SK-MEL-5 (cell line): ENCODE measurements at places on chromosomes 3 and 15.

- DNase-seq = no peak
Observed at GRCh38 chr3:94171954-94172353, 109.1 kb downstream of the NSUN3 start.

DNA sequence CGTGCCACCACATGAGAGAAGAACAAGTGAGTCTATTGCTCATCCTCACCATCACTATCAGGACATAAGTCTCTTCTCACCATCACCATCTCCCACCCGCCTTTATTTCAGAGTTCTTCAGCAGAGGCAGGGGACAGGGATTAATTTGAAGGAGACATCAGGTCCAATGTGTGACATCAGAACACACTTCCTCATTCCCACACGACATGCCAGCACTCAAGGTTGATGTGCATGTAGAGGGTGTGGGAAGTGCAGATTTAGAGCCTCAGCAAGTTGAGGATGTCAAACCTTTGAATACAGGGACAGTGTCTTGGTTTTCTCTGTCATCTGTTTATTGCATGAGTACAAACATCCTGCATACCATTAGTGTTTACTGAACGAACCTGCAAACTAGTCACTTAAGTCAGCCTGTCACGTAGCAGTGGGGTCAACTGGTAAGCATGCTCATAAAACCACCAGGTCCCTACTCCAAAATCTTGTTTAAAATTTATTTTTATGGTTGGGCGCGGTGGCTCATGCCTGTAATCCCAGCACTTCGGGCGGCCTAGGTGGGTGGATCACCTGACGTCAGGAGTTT lies 104.4 kb downstream of the MYLK start:
- no peak for DNase-seq

DNA sequence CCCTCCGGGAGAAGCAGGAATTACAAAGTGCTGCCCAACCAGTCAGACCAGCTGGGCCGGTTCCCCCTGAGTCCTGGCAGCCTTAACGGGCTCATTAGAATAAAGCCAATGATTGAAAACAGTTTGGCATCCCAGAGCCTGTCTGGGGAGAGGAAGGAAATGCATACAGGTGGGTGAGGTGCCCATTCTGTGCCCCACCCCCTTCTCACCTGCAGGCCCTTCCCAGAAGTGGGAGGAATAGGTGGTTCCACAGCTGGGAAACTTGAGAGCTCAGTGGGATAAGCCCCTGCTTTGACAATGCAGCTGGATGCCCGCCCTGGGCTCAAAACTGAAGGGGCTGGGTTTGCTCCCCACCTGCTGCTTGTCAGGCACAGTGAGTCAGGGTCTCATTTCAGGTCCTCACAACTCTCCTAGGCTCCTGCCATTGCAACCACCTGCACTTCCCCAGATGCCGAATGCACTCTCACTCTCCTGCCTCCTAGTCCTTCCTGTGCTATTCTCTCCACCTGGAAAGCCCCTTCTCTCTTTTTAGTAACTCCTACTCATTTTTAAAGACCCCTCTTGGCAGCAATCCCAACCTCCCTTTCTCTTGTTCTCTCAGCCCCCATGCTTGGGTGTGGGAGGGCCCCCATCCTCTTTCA lies 5.5 kb upstream of the BUB1B start:
- no peak for DNase-seq

GRCh38 chr3:15325228-15325627 lies 7.2 kb downstream of the SH3BP5 start:
- peak; percentile 33 for DNase-seq

DNA sequence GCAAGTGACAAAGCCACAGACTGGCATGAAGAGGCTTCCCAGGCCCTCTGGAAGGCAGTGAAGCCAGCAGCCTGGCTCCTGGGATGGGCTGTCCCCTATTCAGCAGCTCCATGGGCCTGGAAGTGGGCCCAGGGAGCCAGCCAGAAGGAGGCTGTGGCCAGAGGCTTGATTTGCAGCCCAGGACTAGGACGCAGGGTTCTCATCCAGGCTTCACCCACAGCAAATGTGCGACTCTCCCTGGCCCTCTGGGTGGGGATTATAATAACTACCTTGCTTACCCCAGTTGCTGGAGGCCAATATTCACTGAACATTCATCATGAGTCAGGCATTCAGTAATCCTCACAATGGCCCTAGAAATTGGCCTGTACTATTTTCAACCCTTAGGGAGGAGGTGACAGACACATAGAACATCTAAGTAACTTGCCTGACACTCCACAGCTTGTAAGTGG lies 24.6 kb upstream of the SRP14 start:
- DNase-seq = no peak

DNA sequence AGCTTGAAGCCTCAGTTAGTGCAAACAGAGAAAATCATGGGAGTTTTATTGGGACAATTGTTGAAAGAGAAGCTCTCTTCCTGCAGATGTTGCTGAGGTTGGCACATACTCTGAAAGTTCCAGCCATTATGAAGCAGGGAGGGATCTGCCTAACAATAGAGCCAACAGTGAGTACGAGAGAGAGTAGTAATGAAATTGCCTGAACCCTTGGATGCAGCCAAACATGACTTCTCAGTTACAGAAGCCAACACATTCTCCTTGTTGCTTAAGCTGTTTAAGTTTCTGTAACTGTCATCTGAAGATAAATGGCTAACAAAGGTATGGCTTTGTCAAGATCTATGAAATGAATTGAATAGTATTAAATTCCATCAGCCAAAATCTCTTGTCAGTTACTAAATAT lies 211.0 kb upstream of the TTC14 start:
- no peak for DNase-seq

GRCh38 chr15:28936081-28936480 lies 50.3 kb downstream of the APBA2 start:
- DNase-seq = no peak

DNA sequence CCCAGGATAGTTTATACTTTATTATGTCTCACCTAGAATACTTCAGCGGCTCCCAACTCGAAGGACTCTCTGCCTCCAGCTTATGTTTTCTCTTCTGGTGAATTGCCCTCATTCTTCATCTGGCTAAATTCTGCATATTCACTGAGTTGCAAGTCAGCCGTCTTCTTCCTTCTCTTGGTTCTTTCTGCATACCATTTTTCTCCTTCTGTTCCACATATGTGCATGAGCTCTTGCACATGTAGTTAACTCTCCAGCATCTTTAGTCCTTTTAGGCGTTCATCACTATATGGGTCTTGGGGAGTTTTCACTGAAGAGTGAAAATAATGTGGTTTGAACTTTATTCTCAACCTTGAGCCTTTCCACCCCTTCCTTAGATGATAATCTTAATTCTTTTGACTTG lies 70.1 kb downstream of the AP4E1 start:
- no peak for DNase-seq

GRCh38 chr3:79285380-79285779 lies 482.4 kb downstream of the ROBO1 start:
- DNase-seq = no peak

GRCh38 chr3:42657675-42658074 lies 4.2 kb downstream of the ZBTB47 start:
- DNase-seq = no peak

DNA sequence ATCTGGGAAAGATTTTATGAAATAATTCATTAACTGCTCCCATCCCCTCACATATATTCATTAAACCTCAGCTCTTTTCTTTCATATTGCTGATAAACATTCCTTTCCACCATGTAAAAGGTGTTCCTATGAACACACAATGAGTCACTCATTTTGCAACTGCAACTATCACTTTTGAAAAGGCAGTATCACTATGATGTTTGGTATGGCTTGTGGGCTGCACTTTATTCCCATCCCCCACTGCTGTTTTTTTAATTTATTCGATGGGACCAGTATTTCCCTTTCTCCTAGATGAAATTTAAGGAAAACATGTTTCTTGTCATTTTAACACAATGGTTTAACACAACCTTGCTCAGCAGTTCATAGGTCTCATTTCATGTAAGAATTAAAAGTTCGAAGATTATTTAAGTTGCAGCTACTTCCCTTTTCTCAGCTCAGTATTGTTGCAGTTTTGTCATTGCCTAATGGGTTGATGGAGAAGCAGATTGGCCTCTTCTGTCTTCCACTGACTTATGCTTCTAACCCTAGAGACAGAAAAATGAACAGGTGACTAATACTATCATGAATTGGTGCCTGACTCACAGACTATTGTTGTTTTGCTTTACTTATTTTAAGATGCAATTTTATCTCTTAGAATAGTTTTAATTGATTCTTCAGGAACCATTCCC lies 280.3 kb downstream of the ZPLD1 start:
- DNase-seq = no peak
